ENCODE measurements at places on chromosomes 12 and 14.

DNA sequence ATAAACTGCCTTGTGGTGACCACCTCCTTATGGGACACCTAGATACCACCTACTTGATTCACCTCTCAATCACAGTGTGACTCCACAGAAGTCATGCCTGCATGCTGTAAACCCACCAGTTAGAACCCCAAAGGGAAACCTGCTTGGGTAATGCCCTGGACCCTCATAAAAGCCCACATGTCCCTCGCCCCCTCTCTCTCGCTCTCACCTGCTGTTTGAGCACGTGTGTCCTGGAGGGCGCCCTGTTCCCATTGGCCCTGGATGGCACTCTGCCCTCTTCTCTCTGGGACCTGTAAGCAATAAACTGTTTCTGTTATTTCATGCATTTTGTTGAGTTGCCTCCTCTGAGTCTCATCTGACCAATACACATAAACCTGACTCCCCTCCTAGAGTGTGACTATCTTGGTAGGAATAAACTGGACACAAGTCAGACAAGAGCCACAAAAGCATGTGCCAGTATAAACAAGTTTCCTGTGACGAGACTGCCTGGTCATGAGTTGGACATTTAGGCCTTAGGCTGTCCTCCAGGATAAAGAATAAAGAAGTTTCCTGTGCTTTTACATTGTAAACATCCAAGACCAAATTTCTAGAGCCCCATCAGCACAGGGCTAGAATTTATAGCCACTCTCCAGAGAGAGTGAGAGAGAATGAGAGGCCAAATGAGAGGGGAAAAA is 8.6 kb downstream of the IFI27L2 start:
- no peak for DNase-seq

DNA sequence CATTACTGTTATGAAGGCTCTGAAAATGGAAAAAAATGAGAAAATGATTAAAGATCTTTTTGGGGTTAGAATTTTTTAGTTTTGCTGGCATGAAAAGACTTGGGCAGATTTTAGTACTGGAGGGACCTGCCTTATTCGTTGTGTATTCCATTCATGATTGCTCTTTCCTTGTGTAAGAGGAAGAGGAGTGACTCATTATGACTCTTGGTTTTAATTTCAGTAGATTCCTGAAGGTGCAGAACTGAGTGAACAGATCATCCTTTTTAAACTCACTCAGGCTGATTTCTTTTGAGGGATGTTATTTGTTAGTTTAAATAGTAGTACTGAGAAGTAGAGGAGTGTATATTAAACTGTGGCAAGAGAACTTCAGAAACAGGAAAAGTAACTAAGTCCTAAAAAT is 41.6 kb downstream of the AKAP6 start:
- DNase-seq = no peak

- no peak for DNase-seq
Measured at GRCh38 chr12:49888461-49889151, 15.1 kb downstream of the FAIM2 start.

- no peak for DNase-seq
Measured at GRCh38 chr12:94988471-94988870, 15.0 kb downstream of the NDUFA12 start.

GRCh38 chr12:48119834-48120195 is 651 bp downstream of the PFKM start:
- DNase-seq = no peak

- no peak for DNase-seq
Measured at GRCh38 chr14:68396461-68396860, 396.4 kb downstream of the ZFP36L1 start.

DNA sequence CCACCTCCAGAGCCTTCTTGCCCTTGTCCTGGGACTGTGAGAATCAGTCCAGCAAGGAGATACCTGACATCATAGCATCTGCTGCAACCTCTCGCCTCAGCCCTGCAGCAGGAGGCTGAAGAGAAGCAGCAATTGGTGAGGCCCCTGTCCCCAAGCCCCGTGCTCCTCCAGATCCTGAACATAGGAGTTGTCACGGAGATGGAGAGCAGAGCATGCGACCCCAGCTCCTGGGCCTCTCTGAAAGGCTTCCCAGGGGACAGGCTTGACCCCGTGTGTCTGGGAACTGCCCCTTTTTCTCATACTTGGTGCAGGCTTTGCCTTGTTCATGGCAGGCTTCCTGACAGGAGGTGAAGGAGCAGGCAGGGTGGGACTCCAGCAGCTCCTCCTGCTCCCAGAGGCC is 127.7 kb upstream of the PZP start:
- DNase-seq = no peak
